Activated T-helper 2 cell treated with anti-CD3 and anti-CD28 coated beads, Interferon-gamma antibody, Interleukin-2, Interleukin-4, amounts not matched to agents 10 μg/mL and 5 μg/mL and 100 μg/mL, durations not matched to agents 14 hours and 24 hours and 36 hours (primary cell): ENCODE measurements at places on chromosomes 12 and 14. TPM values are rescaled to one million over a fixed set of nuclear protein-coding genes. Genes with fewer than 3 reads are reported as not detected.

The CCDC88C gene
- 95.3 and 100 TPM in 2 replicates for total RNA-seq

The GLT8D2 gene
- total RNA-seq, result 0.11 TPM in 1 of 2 replicates, not detected in the other

The P2RX2 gene
- total RNA-seq, result not detected in 2 replicates

The MGAT2 gene
- total RNA-seq, result 57.0 and 57.9 TPM in 2 replicates

The GPRC5D gene
- total RNA-seq, result not detected in 2 replicates

The ARHGDIB gene
- 535 and 561 TPM in 2 replicates for total RNA-seq

The NYNRIN gene
- 0.02 and 0.34 TPM in 2 replicates for total RNA-seq

The RASSF8 gene
- 0.16 and 0.28 TPM in 2 replicates for total RNA-seq

The LRRC74A gene
- not detected in 2 replicates for total RNA-seq

The PGF gene
- 0.34 and 0.39 TPM in 2 replicates for total RNA-seq

The TAS2R9 gene
- total RNA-seq, result not detected in 2 replicates

The MYO1H gene
- not detected in 2 replicates for total RNA-seq

The PAX9 gene
- not detected in 2 replicates for total RNA-seq

The TAS2R42 gene
- total RNA-seq, result not detected in 2 replicates

The HOXC9 gene
- not detected in 2 replicates for total RNA-seq

The TEAD4 gene
- 12.7 and 13.7 TPM in 2 replicates for total RNA-seq

The TBC1D30 gene
- total RNA-seq, result 0.84 and 0.90 TPM in 2 replicates

The HOXC12 gene
- not detected in 2 replicates for total RNA-seq

The TRHDE gene
- not detected in 2 replicates for total RNA-seq

The ARL6IP4 gene
- 161 and 168 TPM in 2 replicates for total RNA-seq

The SPIC gene
- not detected in 2 replicates for total RNA-seq

The SCN8A gene
- total RNA-seq, result 0.25 and 0.39 TPM in 2 replicates

The C12orf42 gene
- not detected in 2 replicates for total RNA-seq

The FERMT2 gene
- 0.99 and 1.7 TPM in 2 replicates for total RNA-seq

The PRR4 gene
- total RNA-seq, result 1.6 and 1.7 TPM in 2 replicates

The SLC25A21 gene
- not detected in 2 replicates for total RNA-seq

The RNASE2 gene
- total RNA-seq, result not detected in 2 replicates

The KRT78 gene
- not detected in 2 replicates for total RNA-seq

The LRTM2 gene
- total RNA-seq, result 0.07 and 0.09 TPM in 2 replicates

The SOX5 gene
- total RNA-seq, result 0.34 and 0.53 TPM in 2 replicates

The AQP6 gene
- total RNA-seq, result not detected in 2 replicates

The CLEC4D gene
- not detected in 2 replicates for total RNA-seq

The GALNT9 gene
- total RNA-seq, result not detected in 2 replicates

The SLC7A8 gene
- total RNA-seq, result 5.3 and 5.4 TPM in 2 replicates

The SLC4A8 gene
- total RNA-seq, result 1.6 and 2.6 TPM in 2 replicates

The NINJ2 gene
- 3.1 and 4.6 TPM in 2 replicates for total RNA-seq

The INSM2 gene
- total RNA-seq, result not detected in 2 replicates

The NGDN gene
- total RNA-seq, result 65.6 and 65.7 TPM in 2 replicates

The LRCOL1 gene
- not detected in 2 replicates for total RNA-seq

The BCL2L14 gene
- 1.2 and 1.4 TPM in 2 replicates for total RNA-seq

The TMTC2 gene
- 2.5 and 3.0 TPM in 2 replicates for total RNA-seq

The CPNE6 gene
- not detected in 2 replicates for total RNA-seq

The KRT5 gene
- not detected in 2 replicates for total RNA-seq

The HRK gene
- not detected in 2 replicates for total RNA-seq

The PTCSC3 gene
- total RNA-seq, result not detected in 2 replicates

The UNC79 gene
- 0.02 TPM in 1 of 2 replicates, not detected in the other for total RNA-seq

The BDKRB2 gene
- total RNA-seq, result not detected in 2 replicates

The TAS2R7 gene
- total RNA-seq, result not detected in 2 replicates

The DEGS2 gene
- 0.16 and 0.41 TPM in 2 replicates for total RNA-seq

The KRT84 gene
- total RNA-seq, result not detected in 2 replicates

The DDX47 gene
- total RNA-seq, result 114 and 120 TPM in 2 replicates

The NRIP2 gene
- not detected in 2 replicates for total RNA-seq

The RNASE7 gene
- not detected in 2 replicates for total RNA-seq

The RPS6KL1 gene
- total RNA-seq, result 10.8 and 12.0 TPM in 2 replicates

The LGALS3 gene
- 14.8 and 18.7 TPM in 2 replicates for total RNA-seq
